ENCODE measurements at places on chromosomes 3 and 15.

DNA sequence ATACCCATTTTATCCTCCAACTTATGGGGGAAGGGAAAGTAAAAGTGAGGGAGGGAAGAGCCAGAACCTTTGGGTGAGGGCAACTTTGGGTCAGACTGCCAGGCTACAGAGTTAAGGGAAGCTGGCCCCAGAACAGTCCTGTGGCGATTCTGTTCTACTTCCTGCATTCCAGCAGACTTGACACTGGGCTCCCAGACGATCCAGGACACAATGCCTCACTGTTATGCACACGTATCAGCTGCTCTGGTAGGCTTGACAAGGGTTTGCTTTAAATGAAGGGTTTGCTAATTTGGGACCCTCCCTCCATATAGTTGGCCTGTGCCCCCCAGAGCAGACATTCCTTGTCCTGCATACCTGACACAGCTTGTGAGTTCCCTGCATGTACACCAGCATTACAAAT, 10.7 kb downstream of the GORASP1 start:
- no peak for DNase-seq

DNA sequence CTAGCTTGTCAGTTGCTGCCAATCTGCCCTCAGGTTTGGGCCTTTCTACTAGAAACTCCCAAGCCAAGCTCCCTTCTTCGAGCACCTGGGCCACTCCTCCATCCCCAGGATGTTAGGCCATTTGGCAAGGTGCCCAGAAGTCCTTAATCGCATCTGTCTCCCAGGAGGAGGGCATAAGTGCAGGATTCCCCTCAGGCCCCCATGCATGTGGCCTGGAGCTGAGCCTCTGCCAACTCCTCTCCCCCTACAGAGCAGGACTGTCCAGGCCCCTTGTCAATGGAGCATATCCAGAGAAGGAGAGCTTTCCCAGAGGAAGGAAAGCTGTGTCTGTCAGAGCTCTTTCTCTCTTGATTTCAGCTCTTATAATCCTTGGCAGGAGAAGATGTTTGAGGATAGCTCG, 182.6 kb upstream of the ROPN1 start:
- DNase-seq = no peak

DNA sequence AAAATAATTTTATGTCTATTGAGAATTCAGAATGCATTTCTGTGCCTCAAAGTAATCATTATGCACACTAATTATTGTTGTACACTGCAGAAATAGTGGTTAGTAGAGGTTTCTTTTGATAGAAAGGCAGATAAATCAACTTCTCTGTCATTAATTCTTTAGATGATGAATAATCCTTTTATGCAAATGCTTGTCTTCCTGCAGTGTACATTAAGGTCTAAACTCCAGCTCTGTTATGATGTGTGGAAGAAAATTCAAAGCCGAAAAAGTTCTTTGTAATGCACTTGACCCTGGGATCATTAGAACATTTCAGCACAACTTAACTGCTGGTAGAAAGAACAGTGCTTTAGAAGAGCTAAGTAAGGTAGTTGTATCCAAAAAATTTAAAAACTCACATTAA, 353.0 kb downstream of the NLGN1 start:
- DNase-seq = no peak

DNA sequence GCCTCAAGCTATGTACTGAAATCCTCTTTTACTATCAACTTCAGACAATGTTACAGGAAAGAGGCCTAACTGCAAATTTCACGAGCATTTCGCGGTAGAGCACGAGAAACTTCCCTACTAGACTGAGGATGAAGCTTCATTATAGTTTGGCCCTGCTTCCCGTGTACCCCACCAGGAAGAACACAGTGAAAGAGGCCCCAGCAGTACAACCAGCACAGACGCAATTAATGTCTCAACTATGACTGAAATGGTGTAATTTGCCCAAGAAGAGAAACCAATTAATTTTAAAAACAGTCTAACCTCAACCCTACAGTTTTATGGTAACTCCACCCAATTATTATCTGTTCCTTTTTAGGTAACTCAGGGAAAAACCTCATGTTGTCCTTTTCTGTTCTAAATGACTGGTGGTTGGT, 12.1 kb downstream of the CHSY1 start:
- DNase-seq = no peak

DNA sequence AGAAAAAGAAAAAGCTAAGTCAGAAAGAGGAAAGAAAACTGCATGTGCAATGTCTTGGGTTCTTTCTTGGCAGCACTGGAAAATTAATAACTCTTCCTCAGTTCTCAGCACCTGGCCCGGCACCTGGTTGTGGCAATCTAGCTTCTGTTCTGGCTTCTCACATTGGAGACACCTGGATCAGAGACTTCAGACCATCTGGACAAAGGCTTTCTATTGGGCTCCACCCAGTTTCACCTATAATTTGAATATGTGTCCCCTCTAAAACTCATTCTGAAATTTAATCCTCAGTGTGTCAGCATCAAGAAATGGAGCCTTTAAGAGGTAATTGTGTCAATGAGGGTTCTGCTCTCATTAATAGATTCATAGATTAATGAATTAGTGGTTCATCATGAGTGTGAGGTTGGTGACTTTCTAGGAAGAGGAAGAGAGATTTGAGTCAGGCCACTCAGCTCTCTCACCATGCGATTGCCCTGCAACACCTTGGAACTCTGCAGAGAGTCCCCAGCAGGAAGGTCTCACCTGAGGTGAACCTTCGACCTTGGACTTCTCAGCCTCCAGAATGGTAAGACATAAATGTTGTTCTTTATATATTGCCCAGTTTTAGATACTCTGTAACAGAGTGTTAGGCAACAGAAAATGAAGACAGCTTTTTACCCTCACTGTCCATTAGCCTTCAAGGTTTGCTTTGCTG, 679.9 kb downstream of the NTRK3 start:
- DNase-seq = no peak

GRCh38 chr15:45111390-45112142, 2.4 kb downstream of the DUOX2 start:
- DNase-seq = no peak

DNA sequence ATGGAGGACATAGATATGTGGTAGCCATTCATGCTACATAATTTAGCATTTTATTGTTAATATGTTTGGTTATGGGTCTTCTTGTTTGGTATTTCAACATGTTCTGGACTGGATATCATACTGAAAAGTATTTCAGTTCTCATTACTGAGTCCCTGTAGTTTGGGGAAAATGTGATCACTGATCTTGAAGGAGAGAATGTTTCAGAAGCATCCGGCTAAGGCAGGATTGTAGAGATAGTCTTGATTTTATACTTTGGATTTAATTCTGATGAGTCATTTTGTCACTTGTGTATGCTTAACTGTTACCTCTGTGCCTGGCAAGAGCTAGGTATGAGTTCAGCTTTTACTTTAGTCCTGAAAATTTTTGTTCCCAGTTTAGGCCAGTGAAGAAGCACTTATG, 7.1 kb downstream of the CHD2 start:
- no peak for DNase-seq

DNA sequence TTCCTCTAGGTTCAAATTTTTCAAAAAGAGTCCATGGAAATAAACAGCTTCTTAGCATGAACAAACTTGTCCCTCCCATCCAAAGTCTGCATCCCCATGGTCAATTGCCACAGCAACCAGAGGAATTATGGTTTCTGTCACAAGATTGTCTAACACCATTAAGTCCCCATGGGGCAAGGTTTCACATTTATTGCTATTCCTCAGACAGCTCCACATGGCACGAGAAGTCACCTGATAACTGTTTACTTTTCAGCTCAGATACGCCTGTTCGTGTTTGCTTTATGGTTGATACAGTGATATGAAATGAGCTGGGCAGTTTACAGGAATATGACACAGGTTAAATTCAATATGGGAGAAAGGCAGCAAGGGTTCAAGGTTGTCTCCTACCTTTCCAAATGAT, 37.9 kb upstream of the MUC13 start:
- no peak for DNase-seq
